ENCODE measurements at places on chromosomes 1 and 21. TPM values are rescaled to one million over a fixed set of nuclear protein-coding genes. Genes with fewer than 3 reads are reported as not detected.

DNA sequence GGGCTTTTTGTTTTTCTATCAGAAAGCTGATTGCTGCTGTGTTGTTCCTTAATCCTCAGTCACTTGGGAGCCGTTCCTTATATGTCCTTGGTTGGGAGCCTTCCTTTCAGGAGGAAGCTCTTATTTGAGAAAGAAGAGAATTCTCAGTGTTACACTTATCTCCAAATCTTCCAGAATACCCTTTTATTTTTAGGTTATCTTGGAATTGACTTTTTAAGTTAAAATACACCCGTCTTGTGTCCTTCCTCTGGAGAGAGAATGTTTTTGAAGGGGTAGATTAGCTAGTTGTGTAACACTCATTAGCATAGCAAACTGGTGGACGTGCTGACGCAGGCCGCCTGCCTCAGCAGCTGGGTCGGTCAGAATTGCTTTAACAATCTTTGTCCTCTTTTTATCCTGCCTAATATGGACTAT, 42.1 kb downstream of the LRRC8B start:
- no peak overlapping the region for H3K4me3 ChIP-seq
- H3K36me3 ChIP-seq = no peaks in the 10 kb centered on the region
- H3K4me1 ChIP-seq = no peaks in the 10 kb centered on the region
- no peak for DNase-seq
- peak overlapping the region; percentile 45 for H3K27ac ChIP-seq

GRCh38 chr1:228156941-228157728, 7.4 kb downstream of the GJC2 start:
- H3K4me3 ChIP-seq = no peak overlapping the region
- no peaks in the 10 kb centered on the region for H3K4me1 ChIP-seq
- no peaks in the 10 kb centered on the region for H3K36me3 ChIP-seq
- DNase-seq = no peak
- peaks cover 18% of the 10 kb centered on the region for H3K27me3 ChIP-seq

DNA sequence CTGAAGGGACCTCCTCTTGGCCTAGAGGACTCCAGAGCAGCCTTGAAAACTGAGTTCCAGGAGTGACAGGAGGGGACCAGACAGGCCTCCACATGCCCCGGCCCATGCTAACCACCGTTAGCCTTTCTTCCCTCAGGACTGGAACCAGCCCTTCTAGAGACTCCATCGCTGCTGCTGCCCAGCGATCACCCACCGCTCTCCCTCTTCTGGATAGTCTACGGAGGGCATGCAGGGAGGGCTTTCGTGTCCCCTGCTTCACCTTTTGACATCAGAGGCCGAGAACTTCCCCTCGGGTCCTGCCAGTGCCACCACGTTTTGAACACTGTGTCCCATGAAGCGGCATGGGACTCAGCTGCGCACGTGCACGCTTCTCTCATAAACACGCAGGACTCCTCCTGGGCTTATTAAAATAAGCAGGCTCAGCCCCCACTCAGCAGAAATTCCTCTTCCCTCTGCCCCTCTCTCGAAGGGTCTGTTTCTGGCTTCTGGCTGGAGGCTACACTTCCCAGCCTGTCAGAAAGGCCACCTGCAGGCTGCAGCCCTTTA, 26.6 kb downstream of the NPHP4 start:
- peaks cover 4% of the 10 kb centered on the region for H3K36me3 ChIP-seq
- no peaks in the 10 kb centered on the region for H3K27me3 ChIP-seq
- no peaks in the 10 kb centered on the region for H3K4me1 ChIP-seq
- H3K27ac ChIP-seq = no peak overlapping the region

- peaks cover 7% of the 10 kb centered on the region for H3K4me1 ChIP-seq
- no peaks in the 10 kb centered on the region for H3K27me3 ChIP-seq
- DNase-seq = peak; percentile 69
- H3K36me3 ChIP-seq = no peaks in the 10 kb centered on the region
- peak overlapping the region; percentile 81 for H3K27ac ChIP-seq
These were observed 20.4 kb downstream of the DEGS1 start for GRCh38 chr1:224203243-224204016.

- no peaks in the 10 kb centered on the region for H3K27me3 ChIP-seq
- H3K27ac ChIP-seq = no peak overlapping the region
- H3K4me3 ChIP-seq = no peak overlapping the region
- no peak for DNase-seq
These were observed 99.7 kb upstream of the CD34 start for GRCh38 chr1:208010487-208011071.

Gene EFNA1
- total RNA-seq = 120 TPM

Gene GSTM2
- total RNA-seq = 47.8 TPM

GRCh38 chr1:208203127-208203847, 40.9 kb downstream of the PLXNA2 start:
- peaks cover 6% of the 10 kb centered on the region for H3K4me1 ChIP-seq
- no peaks in the 10 kb centered on the region for H3K27me3 ChIP-seq
- peak overlapping the region; percentile 23 for H3K27ac ChIP-seq
- DNase-seq = peak; percentile 58
- H3K4me3 ChIP-seq = no peak overlapping the region

Gene CBR3
- 22.1 TPM for total RNA-seq

DNA sequence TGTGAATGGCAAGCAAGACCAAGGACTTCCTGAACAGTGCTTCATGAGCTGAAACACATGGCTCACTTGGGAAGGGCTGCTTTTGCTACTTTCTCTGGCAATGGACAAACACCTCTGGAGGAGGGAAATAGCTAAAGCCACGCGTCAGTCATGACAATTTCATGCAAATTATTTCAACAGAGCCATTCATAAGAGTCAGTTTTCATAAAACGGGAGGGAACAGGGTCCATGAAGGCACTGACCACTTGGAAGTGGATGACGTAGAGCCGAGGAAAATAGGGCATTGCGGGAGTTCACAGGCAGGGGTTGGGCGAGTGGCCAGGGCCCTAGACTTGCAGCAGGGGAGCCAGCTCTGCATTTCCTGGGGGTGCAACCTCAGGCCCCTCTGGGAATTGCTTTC, 43.9 kb downstream of the SDC3 start:
- no peak overlapping the region for H3K27ac ChIP-seq
- DNase-seq = no peak
- no peaks in the 10 kb centered on the region for H3K4me1 ChIP-seq
- no peaks in the 10 kb centered on the region for H3K36me3 ChIP-seq
- no peaks in the 10 kb centered on the region for H3K27me3 ChIP-seq
- no peak overlapping the region for H3K4me3 ChIP-seq

DNA sequence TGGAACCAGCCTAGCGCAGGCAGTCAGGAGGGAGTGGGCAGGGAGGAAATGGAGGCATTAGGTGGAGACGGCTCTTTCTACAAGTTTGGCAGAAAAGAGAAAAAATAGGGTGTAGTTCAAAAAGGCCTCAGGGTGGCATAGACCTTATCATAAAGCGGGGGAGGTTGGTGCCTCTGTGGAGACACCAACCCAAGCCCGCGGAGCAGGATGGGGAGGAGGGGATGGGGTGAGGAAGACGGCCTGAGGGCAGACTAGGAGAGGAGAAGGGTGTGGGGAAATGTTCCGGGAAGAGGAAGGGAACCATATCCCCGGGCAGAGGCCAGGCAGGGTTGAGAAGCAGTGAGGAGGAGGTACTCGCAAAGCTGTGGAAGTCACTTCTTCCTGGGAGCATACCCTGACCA, 17.4 kb upstream of the SHE start:
- H3K36me3 ChIP-seq = no peaks in the 10 kb centered on the region
- peak overlapping the region; percentile 19 for H3K27ac ChIP-seq
- no peaks in the 10 kb centered on the region for H3K4me1 ChIP-seq
- H3K27me3 ChIP-seq = no peaks in the 10 kb centered on the region

DNA sequence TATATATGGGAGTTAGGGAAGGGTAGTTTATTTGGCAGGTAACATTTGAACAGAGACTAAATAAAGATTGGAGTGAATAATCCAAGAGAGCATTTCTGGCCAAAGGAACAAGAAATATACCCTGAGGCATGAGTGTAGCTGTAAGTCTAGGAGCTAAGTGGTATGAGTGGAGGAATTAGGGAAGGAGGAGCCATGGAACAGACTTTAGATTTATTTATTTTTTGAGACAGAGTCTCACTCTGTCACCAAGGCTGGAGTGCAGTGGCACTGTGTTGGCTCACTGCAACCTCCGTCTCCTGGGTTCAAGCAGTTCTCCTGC, 18.4 kb downstream of the CAPZA1 start:
- H3K4me1 ChIP-seq = no peaks in the 10 kb centered on the region
- H3K4me3 ChIP-seq = no peak overlapping the region
- DNase-seq = no peak
- no peaks in the 10 kb centered on the region for H3K27me3 ChIP-seq
- peak overlapping the region; percentile 4 for H3K27ac ChIP-seq

Gene LCE2B
- not detected for total RNA-seq

Gene NTMT2
- not detected for total RNA-seq

Gene CYP4A22
- total RNA-seq = 0.44 TPM

GRCh38 chr1:45473302-45473701, 17.7 kb downstream of the TESK2 start:
- DNase-seq = no peak
- H3K4me3 ChIP-seq = no peak overlapping the region
- H3K36me3 ChIP-seq = no peaks in the 10 kb centered on the region
- no peaks in the 10 kb centered on the region for H3K4me1 ChIP-seq

DNA sequence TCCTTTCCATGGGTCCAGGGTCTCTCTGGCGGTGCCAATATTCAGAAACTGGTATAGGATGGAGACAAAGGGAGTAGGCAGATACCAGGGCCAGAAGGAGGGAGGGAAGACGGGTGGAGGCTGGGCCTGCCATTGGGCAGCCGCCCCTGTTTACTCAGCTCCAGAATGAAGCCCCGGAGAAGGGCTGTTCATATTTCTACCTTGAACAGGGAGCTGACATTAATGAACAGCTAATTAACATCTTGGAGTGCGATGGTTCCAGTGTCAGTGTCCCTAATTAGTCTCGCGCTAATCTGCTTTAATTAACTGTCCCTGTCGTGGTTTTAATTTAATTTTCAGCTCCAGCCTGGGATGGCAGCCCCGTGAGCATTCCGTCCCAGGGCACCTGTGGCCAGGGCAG, 113.8 kb downstream of the EPHB2 start:
- no peaks in the 10 kb centered on the region for H3K27me3 ChIP-seq
- no peaks in the 10 kb centered on the region for H3K36me3 ChIP-seq
- no peak overlapping the region for H3K4me3 ChIP-seq
- no peaks in the 10 kb centered on the region for H3K4me1 ChIP-seq
- DNase-seq = no peak

DNA sequence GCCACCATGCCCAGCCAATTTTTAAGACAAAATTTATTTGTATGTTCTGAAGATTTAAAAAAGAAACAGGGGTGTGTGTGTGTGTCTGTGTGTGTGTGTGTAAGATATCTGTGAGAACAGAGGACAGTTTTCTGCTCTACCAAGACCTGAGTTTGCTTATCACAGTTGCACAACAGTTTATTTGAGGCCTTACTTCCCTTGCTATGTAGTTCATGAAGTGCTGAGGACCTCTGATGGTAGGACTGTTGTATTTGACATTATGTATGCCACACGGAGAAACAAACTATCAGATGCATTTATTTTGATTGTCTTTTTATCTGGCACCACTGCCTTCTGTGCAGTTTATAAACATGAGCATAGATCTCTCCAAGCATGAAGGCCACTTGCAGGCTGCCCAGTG, 355.2 kb downstream of the PBX1 start:
- no peaks in the 10 kb centered on the region for H3K4me1 ChIP-seq
- H3K4me3 ChIP-seq = no peak overlapping the region
- DNase-seq = no peak
- no peak overlapping the region for H3K27ac ChIP-seq
- no peaks in the 10 kb centered on the region for H3K27me3 ChIP-seq
- H3K36me3 ChIP-seq = no peaks in the 10 kb centered on the region

- H3K4me1 ChIP-seq = peaks cover 20% of the 10 kb centered on the region
- no peaks in the 10 kb centered on the region for H3K27me3 ChIP-seq
- H3K27ac ChIP-seq = peak overlapping the region; percentile 89
- no peak overlapping the region for H3K4me3 ChIP-seq
- DNase-seq = no peak
- H3K36me3 ChIP-seq = no peaks in the 10 kb centered on the region
These were observed 63.2 kb downstream of the ITPKB start for GRCh38 chr1:226675715-226676357.

- H3K27ac ChIP-seq = no peak overlapping the region
- H3K27me3 ChIP-seq = no peaks in the 10 kb centered on the region
- no peaks in the 10 kb centered on the region for H3K36me3 ChIP-seq
- no peak overlapping the region for H3K4me3 ChIP-seq
These were observed 106.0 kb upstream of the GNG12 start for GRCh38 chr1:67939186-67939743.

Gene PRRX1
- total RNA-seq = 73.1 TPM

Gene DDR2
- 47.2 TPM for total RNA-seq

- H3K4me1 ChIP-seq = no peaks in the 10 kb centered on the region
- no peaks in the 10 kb centered on the region for H3K27me3 ChIP-seq
- H3K4me3 ChIP-seq = no peak overlapping the region
- H3K27ac ChIP-seq = no peak overlapping the region
- no peaks in the 10 kb centered on the region for H3K36me3 ChIP-seq
- DNase-seq = no peak
These were observed 81.9 kb upstream of the WLS start for GRCh38 chr1:68314151-68314780.

- H3K36me3 ChIP-seq = no peaks in the 10 kb centered on the region
- H3K4me3 ChIP-seq = no peak overlapping the region
- H3K4me1 ChIP-seq = no peaks in the 10 kb centered on the region
- no peak overlapping the region for H3K27ac ChIP-seq
These were observed 7.0 kb downstream of the HFM1 start for GRCh38 chr1:91397605-91398004.

GRCh38 chr1:100535264-100535663, 2.7 kb upstream of the GPR88 start:
- H3K36me3 ChIP-seq = no peaks in the 10 kb centered on the region
- no peak overlapping the region for H3K4me3 ChIP-seq
- peaks cover 3% of the 10 kb centered on the region for H3K4me1 ChIP-seq
- no peak overlapping the region for H3K27ac ChIP-seq
- no peak for DNase-seq
- no peaks in the 10 kb centered on the region for H3K27me3 ChIP-seq

Gene ARHGAP30
- total RNA-seq = 16.5 TPM

- no peaks in the 10 kb centered on the region for H3K4me1 ChIP-seq
- DNase-seq = no peak
- no peak overlapping the region for H3K4me3 ChIP-seq
- H3K27ac ChIP-seq = no peak overlapping the region
- H3K36me3 ChIP-seq = no peaks in the 10 kb centered on the region
These were observed 325.0 kb upstream of the ESRRG start for GRCh38 chr1:217048104-217048707.

DNA sequence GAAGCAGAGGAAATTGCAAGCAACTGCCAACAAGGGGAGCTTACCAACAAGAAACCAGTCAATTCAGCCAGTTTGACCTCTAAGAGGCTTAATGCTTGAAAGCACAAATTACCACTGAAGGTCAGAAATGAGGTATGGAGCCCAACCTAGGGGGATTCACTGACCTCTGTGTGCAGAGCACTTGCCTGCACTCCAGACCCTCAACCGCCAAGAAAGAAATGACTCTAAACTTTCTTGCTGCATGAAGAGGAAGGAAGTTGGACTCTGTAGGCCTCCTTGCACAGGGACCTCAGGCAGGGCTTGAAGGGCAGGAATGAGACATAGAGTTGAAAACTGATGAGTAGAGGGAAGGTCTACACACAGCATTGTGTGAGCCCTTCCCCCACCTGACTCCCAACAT, 10.0 kb downstream of the ARMH1 start:
- DNase-seq = no peak
- H3K36me3 ChIP-seq = no peaks in the 10 kb centered on the region
- no peaks in the 10 kb centered on the region for H3K27me3 ChIP-seq
- no peaks in the 10 kb centered on the region for H3K4me1 ChIP-seq

All from breast epithelium (tissue), 4 donors.